ENCODE measurements at places on chromosomes 5 and 9. TPM values are rescaled to one million over a fixed set of nuclear protein-coding genes. Genes with fewer than 3 reads are reported as not detected.

FAM221B gene
- polyA plus RNA-seq: not detected

PTGR1 gene
- 99.5 TPM for polyA plus RNA-seq

TAF11L4 gene
- not detected for polyA plus RNA-seq

OGN gene
- 0.16 TPM for polyA plus RNA-seq

ANKRD34B gene
- polyA plus RNA-seq: not detected

FOXD4L4 gene
- not detected for polyA plus RNA-seq

DNA sequence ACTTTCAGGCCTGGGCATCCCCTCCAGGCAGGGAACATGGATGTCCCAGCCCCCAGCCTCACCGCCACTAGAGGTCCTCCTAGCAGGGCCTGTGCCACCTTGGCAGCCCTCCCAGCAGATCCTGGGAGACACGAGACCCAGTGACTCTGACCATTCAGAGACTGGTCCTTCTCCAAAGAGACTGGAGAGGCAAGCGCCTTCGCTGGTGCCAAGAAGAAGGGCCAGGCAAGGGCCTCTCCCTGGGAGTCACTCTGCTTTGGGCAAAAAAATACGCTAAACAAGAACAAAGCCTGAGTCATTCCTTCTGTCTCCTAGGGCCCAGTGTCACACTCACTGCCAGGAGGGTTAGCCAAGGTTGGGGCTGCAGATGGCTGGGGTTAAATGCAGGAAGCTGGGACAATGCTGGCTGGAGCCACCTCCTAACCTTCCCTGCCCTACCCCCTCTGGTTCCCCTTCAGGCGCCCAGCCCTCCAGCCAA lies 35.3 kb upstream of the SMIM23 start:
- no peaks in the 10 kb centered on the region for H3K36me3 ChIP-seq
- H3K4me3 ChIP-seq: no peak overlapping the region
- no peak overlapping the region for H3K27ac ChIP-seq
- DNase-seq: peak; percentile 89
- peaks cover 12% of the 10 kb centered on the region for H3K4me1 ChIP-seq
- no peaks in the 10 kb centered on the region for H3K27me3 ChIP-seq

- H3K4me1 ChIP-seq: peaks cover 14% of the 10 kb centered on the region
- DNase-seq: no peak
- H3K36me3 ChIP-seq: peaks cover 6% of the 10 kb centered on the region
- no peak overlapping the region for H3K27ac ChIP-seq
- H3K4me3 ChIP-seq: no peak overlapping the region
- no peaks in the 10 kb centered on the region for H3K27me3 ChIP-seq
Measured at GRCh38 chr5:139130214-139130613, 68.0 kb downstream of the SIL1 start.

DNA sequence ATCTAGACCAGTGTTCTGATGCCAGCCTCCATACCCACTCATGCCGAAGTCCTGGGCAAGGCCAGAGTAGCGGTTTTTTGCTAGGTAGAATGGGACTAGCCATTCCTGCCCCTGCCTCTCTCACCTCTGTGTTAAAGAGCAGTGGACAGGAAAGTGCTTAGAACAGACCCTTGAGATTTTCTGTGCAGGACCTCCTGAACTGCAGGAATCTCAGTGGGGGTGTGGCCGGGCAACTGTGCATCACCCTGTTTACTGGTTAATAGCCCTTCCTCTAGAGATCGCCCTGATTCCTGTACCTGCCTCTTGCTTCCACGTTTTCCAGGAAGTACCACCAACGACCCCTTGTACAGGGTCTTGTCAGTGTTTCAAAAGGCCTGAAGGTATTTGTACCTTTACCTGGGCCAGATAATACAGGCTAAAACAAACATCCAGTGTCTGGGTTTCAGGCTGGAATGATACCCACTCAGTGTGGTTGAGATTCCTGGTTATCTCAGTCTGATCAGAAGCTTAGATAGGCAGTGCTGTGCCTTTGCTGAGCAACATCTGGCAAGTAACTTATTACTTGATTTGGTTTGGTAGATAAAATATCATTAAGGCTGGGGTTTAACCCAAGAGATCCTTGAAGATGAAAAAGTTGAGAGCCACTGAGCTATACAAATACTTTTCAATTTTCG lies 65.9 kb downstream of the RGS3 start:
- no peak for DNase-seq
- H3K27ac ChIP-seq: no peak overlapping the region

DNA sequence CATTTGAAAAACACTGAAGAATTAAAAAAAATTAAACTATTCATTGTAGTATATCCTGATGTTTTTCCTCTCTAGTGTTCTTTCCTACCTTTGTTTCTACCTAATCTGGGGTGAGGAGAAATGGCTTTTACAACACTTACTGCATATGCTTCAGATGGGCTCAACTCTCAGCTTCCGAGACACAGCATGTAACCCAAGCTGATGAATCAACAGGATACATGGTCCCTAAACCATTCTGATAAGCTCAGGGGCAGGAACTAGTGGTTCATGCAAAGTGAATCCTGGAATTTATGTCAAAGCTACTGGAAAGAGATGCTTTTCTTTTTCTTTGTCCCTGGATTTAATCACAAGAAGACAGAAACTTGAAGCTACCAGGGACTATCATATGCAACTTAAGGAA lies 672.5 kb upstream of the RORB start:
- DNase-seq: no peak
- no peaks in the 10 kb centered on the region for H3K27me3 ChIP-seq
- H3K4me1 ChIP-seq: no peaks in the 10 kb centered on the region
- no peaks in the 10 kb centered on the region for H3K36me3 ChIP-seq
- H3K4me3 ChIP-seq: no peak overlapping the region
- H3K27ac ChIP-seq: no peak overlapping the region

GRCh38 chr9:93297659-93298497 lies 113.9 kb downstream of the WNK2 start:
- H3K27ac ChIP-seq: no peak overlapping the region
- H3K4me1 ChIP-seq: no peaks in the 10 kb centered on the region
- H3K4me3 ChIP-seq: no peak overlapping the region
- DNase-seq: no peak
- no peaks in the 10 kb centered on the region for H3K36me3 ChIP-seq

DNA sequence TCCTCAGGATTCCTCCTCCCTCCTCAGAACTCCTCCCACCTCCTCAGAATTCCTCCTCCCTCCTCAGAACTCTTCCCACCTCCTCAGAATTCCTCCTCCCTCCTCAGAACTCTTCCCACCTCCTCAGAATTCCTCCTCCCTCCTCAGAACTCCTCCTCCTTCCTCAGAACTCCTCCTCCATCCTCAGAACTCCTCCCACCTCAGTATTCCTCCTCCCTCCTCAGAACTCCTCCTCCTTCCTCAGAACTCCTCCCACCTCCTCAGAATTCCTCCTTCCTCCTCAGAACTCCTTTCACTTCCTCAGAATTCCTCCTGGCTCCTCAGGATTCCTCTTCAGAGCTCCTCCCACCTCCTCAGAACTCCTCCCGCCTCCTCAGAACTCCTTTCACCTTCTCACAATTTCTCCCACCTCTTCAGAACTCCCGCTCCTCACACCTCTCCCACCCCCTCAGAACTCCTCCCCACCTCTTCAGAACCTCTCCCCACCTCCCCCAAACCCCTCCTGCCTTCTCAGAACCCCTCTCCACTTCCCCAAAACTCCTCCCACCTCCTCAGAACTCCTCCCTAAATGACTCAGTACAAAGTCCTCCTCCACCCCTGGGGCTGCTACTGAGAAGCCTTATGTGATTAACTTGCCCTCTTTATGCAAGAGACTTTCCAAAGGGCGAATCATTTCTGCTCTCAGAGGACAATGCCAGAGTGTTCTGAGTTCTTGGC lies 23.2 kb downstream of the SLC46A2 start:
- peaks cover 22% of the 10 kb centered on the region for H3K4me1 ChIP-seq
- peaks cover 15% of the 10 kb centered on the region for H3K36me3 ChIP-seq
- H3K27ac ChIP-seq: peak overlapping the region; percentile 59
- peak; percentile 88 for DNase-seq
- no peaks in the 10 kb centered on the region for H3K27me3 ChIP-seq

DNA sequence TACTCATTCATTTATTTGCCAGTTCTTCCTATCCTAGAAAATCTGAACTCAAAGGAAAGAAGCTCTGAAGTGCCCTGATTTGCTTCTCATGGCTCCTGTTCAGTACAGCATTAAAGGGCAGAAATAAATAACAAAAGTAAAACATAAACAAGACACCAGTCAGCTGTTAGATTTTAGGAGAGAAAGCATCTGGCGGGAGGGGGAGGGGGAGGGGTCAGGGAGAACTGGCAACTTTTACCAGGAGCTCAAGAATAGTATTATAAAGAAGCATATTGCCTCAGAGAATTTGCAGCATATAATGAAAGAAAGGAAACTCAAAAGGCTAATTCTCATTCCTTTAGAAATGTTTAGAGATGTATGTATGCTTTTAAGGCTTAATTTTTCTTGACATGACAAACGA lies 68.1 kb downstream of the SEMA6A start:
- H3K27ac ChIP-seq: no peak overlapping the region
- DNase-seq: no peak
- no peaks in the 10 kb centered on the region for H3K36me3 ChIP-seq
- H3K4me3 ChIP-seq: no peak overlapping the region
- no peaks in the 10 kb centered on the region for H3K4me1 ChIP-seq

GRCh38 chr5:179869101-179869500 lies 10.5 kb upstream of the MRNIP start:
- H3K27me3 ChIP-seq: no peaks in the 10 kb centered on the region
- H3K4me1 ChIP-seq: no peaks in the 10 kb centered on the region
- no peak overlapping the region for H3K27ac ChIP-seq
- DNase-seq: no peak
- H3K36me3 ChIP-seq: peaks cover 9% of the 10 kb centered on the region

DNA sequence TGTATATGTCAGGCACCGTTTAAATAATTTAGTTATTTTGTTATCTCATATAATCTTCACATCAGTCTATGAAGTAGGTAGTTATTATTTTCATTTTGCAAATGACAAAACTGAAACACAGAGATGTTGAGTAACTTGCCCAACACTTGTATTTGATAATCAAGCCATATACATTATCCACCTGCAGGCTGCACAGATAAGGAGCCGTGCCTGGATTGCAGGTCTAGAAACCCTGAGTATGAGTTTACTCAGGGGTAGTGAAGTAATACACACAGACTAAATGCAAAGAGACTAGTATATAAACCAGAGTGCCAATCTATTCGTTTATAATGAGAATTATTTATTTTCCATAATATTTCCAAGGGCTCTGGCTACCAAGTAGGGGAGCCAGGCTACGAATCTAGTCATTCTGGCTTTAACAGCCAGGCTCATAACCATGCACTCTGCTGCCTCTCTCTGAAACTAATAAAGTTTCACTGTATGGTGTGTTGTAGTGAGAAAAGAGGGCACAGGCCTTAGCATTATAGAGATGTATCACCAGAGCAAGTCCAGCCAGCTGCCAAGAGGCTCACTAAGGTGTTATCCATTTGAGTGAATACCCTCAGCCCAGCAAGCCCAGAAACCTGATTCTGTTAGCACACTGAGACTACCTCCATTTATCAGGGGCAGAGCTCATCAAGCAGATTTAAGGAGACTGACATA lies 4.5 kb downstream of the HEMGN start:
- H3K36me3 ChIP-seq: no peaks in the 10 kb centered on the region
- no peak for DNase-seq
- H3K27me3 ChIP-seq: peaks cover 64% of the 10 kb centered on the region
- no peak overlapping the region for H3K4me3 ChIP-seq

DNA sequence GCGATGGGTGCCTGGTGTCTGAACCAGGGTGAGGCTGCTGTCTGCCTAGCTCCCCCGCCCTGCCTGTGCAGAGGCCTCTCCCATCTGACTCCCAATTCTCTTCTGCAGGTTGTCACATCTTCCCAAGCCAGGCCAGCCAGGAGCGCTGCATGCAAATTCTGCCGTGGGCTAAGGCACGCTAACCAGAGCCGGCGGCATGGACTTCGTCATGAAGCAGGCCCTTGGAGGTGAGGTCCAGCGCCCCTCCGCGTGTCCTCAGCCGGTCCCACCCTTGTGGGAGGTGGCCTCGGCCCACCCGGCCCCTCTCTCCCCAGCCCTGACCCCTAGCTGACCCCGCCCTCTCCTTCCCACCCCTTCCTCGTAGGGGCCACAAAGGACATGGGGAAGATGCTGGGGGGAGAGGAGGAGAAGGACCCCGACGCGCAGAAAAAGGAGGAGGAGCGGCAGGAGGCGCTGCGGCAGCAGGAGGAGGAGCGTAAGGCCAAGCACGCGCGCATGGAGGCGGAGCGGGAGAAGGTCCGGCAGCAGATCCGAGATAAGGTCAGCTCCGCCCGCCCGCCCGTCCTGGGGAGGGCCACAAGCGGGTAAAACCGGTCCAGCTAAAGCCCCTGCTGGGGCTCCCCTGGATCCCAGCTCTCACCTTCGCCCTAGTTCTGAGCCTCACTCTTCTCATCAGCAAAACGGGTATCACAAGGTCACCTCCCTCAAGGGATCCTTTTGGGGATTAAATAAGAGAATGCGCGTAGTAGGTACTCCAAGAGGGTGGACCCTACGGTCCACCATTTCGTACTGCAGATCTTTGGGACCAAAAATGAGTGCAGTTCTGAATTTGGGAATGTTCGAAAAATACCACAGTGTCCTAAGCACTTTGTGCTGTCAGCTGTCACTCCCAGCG lies 7.4 kb downstream of the CPLX2 start:
- no peaks in the 10 kb centered on the region for H3K4me1 ChIP-seq
- peak; percentile 10 for DNase-seq
- no peak overlapping the region for H3K4me3 ChIP-seq
- no peaks in the 10 kb centered on the region for H3K36me3 ChIP-seq
- no peak overlapping the region for H3K27ac ChIP-seq
